ENCODE measurements at places on chromosomes 4 and X.

- DNase-seq = no peak
Measured at GRCh38 chr4:176546975-176547374, 227.2 kb downstream of the SPCS3 start.

GRCh38 chr4:87804871-87805270, 5.5 kb downstream of the IBSP start:
- DNase-seq = peak; percentile 42

- no peak for DNase-seq
Measured at GRCh38 chr4:152784490-152785350, 5.0 kb downstream of the ARFIP1 start.

GRCh38 chr4:127967141-127967775, 2.1 kb downstream of the ABHD18 start:
- DNase-seq = no peak

GRCh38 chrX:127908384-127908783, 143.8 kb downstream of the ACTRT1 start:
- DNase-seq = no peak

- DNase-seq = no peak
Measured at GRCh38 chr4:123616951-123617461, 220.4 kb downstream of the SPRY1 start.

GRCh38 chr4:16466581-16466980, 240.3 kb upstream of the TAPT1 start:
- DNase-seq = no peak

DNA sequence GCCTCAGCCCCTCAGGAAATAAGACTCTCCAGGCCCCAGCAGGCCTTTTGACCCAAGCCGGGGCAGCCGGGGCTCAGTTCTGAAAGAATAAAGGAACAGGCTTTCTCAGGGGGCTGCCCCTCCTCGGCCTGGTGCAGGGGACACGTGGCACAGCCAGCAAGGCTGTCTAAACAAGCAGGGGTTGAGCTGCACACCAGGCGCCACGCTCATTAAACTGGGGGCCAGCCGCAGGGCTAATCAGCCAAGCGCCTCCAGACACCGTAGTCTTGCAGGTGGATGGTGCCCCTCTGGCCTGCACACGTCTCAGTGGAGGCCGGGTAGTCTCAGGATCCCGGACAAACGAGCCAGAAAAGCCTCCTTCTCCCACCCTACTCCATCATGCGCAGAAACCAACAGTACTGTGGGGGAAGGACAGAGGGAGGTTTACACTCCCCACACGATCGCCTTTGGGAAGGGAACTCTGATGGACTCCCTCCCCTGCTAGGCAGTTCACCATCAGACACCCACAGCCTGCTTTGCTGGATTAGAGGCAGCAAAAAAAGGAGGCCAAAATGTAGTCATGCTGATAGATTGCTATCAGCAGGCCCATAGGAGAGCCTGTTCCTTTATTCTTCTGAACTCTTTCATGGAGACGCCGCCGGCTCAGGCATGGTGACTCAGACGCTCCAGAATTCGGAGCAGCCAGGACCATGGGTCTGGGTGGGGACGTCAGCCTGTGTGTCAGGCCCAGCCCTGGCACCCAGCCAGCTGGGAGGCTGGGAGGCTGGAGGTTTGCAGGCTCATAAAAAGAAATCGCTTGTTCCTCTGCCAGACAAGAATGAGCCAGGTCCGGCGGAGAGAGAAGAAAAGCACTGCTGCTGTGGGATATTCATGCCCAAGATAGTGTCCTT, 342.4 kb downstream of the BCOR start:
- DNase-seq = no peak

DNA sequence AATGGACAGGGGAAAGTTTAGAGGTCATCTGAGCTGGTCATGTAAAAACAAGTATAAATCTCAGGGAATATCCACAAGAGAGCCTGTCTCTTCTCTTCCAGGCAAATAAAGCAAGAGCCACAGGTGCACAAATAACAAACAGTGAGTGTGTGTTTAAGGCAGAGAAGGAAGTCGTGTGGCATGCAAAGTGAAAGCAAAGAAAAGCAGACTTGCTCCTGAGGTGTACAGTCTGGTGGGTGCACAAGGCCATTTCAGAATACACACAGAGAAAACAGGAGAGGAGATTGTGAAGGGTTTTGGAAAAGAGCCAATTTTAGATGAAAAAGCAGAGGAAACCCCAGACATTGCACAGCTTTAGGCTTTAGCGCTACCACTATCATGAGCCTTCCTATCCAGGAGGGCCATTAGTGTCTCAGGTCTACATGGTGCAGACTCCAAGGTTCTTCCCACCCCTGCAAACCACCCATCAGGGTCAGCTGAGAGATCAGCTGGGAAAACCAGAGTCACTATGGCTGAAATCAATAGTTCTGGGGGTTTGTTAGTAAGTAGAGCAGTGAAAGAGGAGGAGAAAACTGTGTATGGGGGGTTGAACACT, 355.8 kb downstream of the KLHL4 start:
- DNase-seq = peak; percentile 27

GRCh38 chrX:74382613-74383012, 38.7 kb upstream of the SLC16A2 start:
- DNase-seq = peak; percentile 71

- no peak for DNase-seq
Measured at GRCh38 chr4:153206534-153206933, 2.3 kb downstream of the TRIM2 start.

DNA sequence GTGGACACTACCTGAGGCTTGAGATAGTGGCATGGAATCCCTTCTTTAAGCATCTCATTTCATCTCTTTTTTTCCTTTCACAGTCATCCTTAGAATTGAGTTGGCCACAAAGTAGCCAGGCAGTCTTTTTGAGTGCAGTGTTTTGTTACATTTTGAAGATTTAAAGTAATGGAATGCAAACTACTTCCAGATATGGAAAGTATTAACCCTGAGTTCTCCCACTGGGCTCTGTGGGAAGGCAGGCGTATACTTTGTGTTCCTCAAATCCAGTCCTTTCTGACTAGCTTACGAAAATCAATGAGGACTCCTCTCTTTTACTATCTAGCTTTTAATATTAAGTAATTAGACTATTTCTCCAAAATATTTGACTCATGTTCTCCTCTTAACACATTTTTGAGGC, 29.9 kb downstream of the PCDH10 start:
- DNase-seq = no peak

DNA sequence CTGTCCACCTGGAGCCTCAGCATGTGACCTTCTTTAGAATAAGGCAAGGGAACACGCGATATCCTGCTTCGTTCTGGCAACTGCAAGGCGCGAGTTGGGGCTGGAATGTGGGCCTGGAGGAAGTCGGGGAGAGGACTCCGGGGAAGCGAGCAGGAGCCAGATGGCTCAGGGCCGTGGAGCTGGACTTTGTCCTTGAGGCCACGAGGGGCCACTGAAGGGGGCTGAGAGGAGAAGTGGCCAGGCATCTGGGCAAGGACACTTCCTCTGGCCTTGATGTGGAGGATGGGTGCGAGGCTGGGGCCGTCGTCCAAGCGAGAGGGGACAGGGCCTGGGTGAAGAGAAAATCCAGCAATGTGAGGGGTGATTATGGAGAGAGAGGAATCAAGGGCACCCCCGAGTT, 12.2 kb upstream of the DUSP9 start:
- no peak for DNase-seq

GRCh38 chr4:168880811-168881595, 129.1 kb downstream of the CBR4 start:
- no peak for DNase-seq

- no peak for DNase-seq
Measured at GRCh38 chr4:161457311-161457710, 706.5 kb downstream of the FSTL5 start.

GRCh38 chrX:139199933-139200332, 330.6 kb upstream of the F9 start:
- no peak for DNase-seq

DNA sequence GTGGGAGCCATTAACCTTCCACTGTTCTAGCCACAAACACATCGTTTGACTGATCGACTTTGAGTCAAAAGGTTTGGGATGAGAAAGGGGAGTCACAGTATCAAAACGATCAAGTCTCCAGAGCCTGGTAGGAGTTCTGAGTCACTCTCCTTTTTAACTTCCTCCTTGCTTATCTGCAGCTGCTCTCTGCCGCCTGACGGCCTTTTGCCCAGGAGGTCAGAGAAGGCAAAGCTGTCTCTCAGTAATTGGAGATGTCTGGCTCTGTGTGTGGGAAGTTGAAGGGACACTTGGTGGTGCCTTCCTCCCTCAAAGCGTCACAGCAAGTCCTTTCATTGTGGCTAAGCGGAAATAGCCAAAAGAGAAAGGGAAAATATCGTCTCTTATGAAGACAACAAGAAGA, 63.1 kb downstream of the ANOS1 start:
- DNase-seq = no peak

GRCh38 chrX:45935408-45935807, 609.8 kb downstream of the ZNF674 start:
- DNase-seq = no peak

GRCh38 chr4:81412946-81413495, 58.7 kb downstream of the RASGEF1B start:
- DNase-seq = no peak

- no peak for DNase-seq
Measured at GRCh38 chr4:80840396-80840795, 190.1 kb upstream of the BMP3 start.

- no peak for DNase-seq
Measured at GRCh38 chrX:133033010-133033409, 63.9 kb downstream of the USP26 start.
